ENCODE measurements at places on chromosomes 2 and 18.

DNA sequence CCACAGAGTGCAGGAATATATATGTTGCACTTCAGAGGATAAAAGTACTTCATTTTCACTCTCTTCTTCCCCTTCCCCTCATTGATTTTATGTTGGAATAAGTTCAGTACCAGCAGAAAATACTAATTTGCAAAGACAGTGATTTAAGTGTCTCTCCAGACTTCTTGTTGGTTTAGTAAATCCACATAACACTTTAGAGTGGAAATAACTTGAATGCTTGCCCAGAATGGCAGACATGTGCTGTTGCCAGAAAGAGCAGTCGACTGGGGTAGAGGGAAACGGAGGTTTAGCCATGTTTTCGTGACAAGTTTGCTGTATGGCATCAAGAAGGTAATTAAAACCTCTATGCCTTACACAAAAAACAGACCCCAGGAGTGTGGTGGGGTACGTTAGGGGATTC lies 246.0 kb upstream of the CXCR4 start:
- DNase-seq, result no peak

GRCh38 chr2:237878-238277 lies 26.0 kb downstream of the SH3YL1 start:
- DNase-seq, result no peak

DNA sequence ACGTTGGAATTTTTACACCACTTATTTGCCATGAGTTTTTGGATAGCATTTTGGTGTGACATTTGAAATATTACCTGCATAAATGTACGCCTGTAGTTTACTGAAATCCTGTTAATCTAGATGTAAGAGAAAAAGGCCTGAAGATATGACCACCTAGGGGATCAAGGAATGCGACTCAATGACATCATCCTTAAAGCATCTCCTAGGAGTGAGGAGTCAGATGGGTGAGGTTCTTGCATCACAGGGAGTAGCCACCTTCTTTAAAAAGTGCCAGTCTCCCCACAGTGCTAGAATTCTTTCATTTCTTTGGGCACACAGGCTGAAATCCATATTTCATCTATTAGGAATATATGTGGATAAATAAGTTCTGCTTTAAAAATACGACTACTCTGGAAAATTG lies 34.5 kb downstream of the ADCYAP1 start:
- DNase-seq, result no peak

- no peak for DNase-seq
These were observed 225.8 kb downstream of the PTGR3 start for GRCh38 chr18:74982946-74983635.

DNA sequence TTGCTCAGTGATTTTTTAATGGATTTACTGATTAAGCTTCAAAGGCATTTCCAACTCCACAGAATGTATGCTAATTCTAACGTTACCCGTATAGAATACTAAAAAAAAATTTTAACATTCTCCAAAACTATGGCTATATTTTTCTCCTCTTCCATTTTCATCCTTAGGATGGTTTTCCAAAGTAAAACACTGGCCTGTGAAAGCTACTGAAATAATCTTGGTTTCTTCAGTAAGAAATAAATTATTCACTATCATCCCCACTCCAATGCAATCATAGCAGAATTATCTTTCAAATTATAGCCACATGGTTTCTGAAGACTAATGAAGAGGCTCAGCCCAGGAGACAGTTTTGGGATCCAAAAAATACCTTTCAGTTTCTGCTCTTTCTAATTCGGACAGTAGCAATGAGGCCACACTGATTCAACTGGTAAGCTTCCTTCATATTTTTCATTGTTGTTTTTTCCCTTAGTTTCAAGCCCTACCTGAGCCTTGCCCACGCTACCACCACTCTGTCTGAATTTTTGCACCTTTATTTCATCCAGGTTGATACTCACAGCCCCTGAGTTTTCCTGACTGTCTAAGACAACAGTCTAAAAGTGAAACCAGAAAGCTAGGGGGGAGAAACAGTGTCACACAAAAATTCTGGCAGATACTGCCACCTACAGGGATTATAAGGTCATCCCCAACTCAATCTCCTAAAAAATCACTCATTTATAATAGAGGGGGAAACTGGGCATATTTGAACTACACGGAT lies 887.9 kb downstream of the NRXN1 start:
- DNase-seq, result no peak

DNA sequence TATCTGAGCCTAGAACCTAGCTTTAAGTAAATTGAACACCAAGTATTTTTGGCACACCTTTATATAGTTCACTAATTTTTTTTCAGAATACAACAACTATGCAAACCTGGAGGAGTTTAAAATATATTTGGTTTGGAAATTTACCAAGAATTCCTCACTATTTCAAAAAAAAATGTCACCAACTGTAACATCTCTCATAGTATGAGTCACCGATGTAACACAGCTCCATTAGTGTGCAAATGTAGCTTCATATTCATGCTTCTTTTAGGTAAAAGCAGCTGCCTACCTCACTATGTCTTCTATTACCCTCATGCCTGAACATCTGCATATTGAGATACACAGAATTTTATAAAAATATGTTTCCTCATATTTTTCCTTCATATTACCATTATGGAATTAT lies 80.5 kb downstream of the NRXN1 start:
- no peak for DNase-seq

Data from omental fat pad (tissue), 4 donors.